ENCODE measurements at places on chromosomes 16 and 17.

DNA sequence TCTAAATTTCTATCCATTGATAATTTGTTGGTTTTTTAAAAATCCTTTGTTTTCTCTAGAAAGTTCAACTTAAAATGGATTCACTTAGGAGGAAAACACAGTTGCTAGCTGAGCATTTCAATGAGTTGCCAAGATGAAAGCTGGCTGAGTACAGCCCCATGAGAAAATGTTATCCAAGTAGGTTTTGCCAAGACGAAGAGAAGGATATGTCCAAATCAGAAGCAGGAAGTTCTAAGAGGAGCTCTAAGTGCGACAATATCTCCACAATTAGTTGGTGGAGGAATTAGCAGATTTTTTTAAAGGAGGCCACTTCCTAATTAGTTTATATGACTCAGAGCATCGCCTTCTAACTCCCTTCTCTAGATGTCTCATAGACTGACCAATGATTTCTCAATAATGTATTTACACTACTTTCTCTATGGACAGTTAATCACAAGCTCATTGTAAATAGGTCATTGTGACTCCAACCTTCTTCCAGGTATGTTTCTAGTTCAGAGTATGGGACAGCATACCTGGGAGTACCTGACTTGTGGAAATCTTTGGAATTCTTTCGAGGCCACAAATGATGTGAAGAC is 873.3 kb upstream of the SOX9 start:
- DNase-seq: no peak

- no peak for DNase-seq
Observed at GRCh38 chr17:14329900-14330491, 29.1 kb downstream of the HS3ST3B1 start.

DNA sequence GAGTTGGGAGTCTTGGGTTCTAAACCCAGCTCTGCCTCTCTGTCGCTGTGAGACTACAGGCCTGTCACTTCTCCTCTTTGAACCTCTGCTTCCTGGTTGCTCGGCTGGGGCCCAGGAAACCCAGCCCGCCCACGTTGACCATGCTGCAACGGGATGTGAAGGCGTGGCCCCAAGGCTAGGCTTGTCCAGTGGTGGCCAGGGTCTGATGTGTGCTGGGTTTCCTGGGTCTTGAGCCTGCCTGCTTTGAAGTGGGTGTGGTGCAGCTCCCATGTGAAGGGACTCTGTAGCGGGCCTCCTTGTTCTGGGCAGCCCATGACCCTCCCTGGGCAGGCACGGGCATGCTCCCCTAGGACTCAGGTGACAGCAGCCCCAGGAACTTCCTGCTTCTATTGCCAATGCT is 82.3 kb downstream of the SDR42E1 start:
- no peak for DNase-seq

GRCh38 chr16:80735846-80736245 is 68.6 kb downstream of the CDYL2 start:
- DNase-seq: no peak

- DNase-seq: no peak
Observed at GRCh38 chr17:72466606-72467005, 345.8 kb downstream of the SOX9 start.

GRCh38 chr17:49242813-49243212 is 12.2 kb upstream of the PHOSPHO1 start:
- DNase-seq: no peak

- DNase-seq: no peak
Observed at GRCh38 chr16:16092925-16093627, 130.2 kb downstream of the ABCC6 start.

GRCh38 chr16:89290887-89291286 is 73.4 kb downstream of the ZNF778 start:
- no peak for DNase-seq

DNA sequence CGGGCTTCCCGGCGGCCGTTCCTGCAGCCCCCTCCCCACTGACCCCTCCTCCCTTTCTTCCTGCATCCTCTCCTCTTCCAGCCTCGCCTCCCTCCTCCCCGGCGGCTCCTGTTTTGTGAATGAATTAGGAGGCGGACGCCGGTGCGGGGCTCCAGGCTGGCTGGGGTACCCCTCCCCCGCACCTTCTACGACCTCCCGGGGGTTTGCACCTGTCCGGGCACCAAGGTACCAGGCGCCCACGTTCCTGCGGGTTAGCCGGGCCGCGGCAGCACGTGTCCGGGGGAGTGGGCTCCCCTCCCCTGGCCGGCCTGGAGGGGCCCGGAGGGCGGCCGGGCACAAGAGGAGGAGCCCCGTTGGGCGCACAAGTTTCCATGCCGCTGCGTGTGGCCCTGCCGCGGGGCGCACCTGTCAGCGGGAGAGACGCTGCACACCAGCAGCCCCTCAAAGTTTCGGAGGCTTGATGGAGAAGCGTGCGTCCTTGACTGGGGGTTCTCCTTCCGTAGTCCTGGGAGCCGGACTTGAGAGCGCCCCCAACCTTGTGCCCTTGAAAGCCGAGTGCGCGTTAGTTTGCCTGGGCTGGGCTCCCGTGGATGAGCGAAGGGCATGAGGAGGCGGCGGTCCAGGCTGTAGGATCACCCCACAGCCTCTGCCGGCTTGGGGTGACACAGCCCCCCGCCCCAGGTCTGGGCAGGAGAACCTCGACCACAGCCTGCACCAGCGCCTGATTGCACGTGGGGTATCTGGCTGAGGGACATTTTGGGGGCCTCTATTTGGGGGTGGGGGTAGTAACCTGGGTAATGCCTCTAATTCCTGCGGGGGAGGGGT is 1.2 kb downstream of the HAS3 start:
- no peak for DNase-seq

DNA sequence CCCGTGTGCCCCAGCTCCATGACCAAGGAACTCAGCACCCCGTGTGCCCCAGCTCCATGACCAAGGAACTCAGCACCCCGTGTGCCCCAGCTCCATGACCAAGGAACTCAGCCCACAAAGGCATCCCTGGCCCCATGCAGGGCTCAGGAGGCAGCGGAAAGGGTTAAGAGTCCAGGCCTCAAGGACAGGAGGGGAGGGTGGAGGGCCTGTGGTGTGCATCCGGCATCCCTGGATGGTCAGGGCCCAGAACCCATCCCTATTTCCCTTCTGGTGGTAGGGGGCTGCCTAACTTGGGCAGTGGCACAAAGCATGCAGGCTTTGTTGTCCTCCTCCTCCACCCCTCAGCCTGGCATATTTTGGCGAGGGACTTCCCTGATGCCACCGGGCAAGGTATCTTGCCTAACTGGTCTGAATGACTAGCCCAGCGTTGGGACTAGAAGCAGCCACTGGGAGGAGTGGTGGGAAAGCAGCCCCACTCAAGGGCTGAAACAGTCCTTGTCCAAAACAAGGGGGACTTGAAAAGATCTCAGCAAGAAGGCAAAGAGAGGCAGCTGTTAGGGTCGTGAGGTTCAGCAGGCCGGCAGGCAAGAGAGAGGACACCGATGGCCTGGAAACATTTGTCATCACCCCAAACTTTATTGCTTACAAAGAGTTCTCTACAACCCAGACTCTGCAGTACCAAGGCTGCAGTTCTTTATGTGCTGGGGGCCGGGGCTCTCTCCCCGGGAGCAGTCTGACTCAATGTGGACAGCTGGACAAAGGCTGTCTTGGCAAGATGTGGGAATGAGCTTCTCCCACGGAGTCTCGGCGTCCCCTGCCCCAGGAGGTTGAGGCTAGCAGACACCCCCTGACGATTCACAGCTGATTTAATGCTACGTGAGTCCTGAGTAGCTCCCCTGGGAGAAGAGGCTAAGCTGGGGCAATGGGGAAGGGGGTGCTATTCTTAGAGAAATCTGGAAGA is 902 bp upstream of the SPATA32 start:
- DNase-seq: no peak

DNA sequence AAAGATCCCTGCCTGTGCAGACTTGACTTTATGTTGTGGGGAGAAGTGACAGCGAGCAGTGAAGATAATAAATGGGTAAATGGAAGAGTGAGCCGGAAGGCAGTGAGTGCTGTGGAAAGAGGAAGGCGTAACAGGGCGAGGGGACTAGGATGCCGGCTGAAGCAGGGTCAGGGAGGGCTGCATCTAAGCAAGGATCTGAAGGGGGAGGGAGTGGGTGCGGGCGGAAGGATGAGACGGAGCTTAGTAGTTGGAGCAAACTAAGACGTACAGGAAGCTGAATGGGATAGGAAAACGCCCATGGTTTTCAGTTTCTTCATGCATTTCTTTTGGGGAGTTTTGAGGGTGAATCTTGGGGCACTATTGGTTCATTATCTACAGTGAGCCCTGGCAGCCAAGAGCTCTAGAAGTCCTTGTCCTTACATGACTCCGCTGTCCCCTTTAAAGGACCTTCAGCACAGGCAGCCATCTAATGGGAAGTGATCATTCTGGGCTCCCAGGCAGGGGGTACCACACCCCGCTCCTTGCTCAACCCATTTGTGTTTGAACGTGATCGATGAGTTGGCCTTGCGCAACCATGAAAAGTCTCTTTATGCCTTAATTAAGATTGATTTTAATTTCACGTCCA is 10.4 kb upstream of the NAT9 start:
- no peak for DNase-seq

- no peak for DNase-seq
Observed at GRCh38 chr16:56272583-56272894, 81.2 kb downstream of the GNAO1 start.

DNA sequence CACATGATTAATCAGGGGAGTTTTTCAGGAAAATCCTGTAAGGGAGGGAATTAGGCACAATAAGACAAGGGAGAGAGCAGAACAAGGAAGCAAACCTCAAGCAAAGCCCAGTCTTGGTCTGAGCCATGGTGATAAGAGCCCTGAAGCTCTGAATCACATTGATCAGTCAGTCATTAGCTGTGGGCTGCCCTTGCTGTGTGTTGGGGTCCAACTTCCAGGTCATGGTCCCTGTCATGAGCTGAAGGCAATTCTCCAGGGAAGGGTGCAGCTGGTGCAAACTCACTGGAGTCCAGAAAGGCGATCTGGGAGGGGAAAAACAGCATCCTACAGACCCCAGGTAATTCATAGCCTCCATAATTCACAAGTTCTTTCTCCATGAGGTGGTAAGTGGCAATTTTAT is 89.9 kb downstream of the CYLD start:
- no peak for DNase-seq

DNA sequence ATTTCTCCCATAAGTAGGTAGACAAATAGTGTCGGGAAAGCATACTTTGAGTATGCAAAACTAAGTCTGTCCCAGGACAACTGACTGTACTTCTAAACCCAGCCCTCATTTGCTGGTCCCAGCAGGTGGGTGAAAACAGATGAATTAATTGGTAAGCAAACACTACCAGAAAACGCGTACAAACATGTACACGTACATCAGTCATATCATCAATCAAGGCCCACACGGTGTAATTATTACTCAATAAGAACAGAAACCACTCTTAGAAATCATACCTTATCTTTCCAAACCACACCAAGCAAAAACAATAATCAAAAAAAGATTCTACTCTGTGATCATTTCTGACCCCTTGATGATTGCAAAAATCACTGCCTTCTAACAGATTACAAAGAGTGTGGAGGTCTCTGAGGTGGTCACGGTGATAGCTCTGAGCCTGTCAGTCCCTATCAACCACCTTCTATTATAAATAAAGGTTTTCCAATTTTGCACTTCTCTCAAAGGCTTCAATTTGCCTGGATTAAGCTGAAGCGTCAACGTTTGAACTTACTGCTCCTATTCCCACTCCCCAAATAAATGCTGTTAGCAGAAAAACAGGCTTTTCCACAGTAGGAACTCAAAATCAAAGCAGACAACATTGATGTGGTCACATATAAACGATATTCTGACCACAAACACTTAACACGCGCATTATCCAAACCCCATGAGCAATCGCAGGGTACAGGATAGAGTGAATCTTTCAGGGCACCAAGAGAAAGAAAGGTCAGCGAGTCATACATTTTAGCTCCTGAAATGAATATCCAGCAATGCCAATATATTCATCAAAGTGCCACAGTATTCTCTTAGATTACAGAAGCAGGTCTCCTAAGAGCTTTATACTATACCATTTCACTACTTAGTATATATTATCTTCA is 211.9 kb downstream of the STX8 start:
- no peak for DNase-seq

DNA sequence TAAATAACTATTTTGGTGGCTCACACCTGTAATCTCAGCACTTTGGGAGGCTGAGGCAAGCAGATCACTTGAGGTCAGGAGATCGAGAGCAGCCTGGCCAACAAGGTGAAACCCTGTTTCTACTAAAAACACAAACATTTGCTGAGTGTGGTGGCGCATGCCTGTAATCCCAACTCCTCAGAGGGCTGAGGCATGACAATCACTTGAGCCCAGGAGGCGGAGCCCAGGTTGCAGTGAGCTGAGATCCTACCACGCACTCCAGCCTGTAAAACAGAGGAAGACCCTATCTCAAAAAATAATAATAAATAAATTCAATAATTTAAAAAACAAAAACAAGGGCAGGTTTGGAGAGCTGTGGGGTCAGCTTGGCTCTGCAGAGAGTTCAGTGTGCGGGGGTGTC is 5.7 kb upstream of the SLC4A1 start:
- no peak for DNase-seq

DNA sequence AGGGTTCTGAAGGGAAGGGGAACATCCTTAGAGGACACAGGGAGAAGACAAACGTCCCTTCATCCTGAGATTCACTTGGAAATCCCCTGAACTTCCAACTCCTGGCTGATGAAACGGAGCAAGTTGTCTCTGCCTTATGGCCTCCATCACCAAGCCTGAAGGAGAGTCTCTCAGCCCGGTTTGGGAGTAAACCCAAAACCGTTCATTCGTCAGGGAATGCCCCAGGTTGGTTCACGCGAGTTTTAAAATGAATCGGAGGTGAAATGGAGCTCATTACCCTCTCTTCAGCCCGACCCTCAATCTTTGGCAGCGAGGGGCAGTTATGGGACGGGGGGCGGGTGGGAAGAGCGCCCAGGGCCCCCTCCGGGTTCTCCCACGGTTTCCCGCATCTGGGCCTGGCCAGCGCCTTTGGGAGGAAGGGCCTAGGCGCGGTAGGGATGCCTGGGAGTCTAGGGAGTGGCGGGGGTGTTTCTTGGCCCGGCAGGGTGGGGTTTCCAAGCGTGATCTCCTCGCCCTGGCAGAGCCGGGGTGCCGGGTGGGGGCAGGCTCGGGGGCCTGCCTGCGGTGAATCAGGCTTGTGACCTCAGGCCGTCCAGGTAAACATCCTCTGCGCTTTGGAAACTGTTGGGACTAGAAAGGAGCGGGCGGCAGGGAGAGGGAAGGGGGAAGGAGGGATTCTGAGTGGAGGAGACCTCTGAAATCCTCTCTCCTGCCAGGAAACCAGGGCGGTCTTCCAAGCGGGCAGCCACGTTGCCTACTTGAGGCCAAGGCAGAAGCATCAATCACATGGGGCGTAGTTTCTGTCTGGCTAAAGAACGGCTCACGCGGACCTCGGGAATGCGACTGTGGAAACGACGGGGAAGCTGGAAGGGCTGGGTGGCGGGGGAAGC is 24.1 kb upstream of the HOXB13 start:
- no peak for DNase-seq

- no peak for DNase-seq
Observed at GRCh38 chr17:64775701-64776570, 113.8 kb upstream of the SMURF2 start.

DNA sequence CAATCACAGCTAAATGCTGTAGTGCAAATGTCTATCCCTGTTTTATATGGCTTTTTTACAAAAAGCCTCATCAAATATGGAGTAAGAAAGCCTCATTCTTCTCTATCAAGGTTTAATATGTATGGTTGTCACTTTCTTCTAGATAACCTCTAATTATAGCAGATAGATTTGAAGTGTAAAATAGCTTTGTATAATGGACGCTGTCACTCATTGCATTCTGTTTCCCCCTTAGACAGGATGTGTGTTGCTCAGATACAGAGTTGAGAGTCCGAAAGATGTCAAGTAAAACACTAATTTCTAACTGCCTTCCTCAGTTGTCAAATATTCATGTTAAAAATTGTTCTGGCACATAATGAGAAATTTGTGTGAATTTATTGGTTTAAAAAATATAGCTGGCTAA is 88.0 kb downstream of the NLK start:
- no peak for DNase-seq
